ENCODE measurements at places on chromosomes 16 and 17.

GRCh38 chr16:90054554-90054953 lies 22.6 kb downstream of the PRDM7 start:
- no peak for DNase-seq

GRCh38 chr17:60959011-60959410 lies 281.4 kb downstream of the BCAS3 start:
- DNase-seq = no peak

GRCh38 chr17:43517615-43518386 lies 28.3 kb downstream of the ETV4 start:
- no peak for DNase-seq

GRCh38 chr17:77491921-77492445 lies 351.2 kb downstream of the SEC14L1 start:
- DNase-seq = no peak

- DNase-seq = no peak
Measured at GRCh38 chr17:1146561-1147265, 33.1 kb downstream of the ABR start.

- DNase-seq = no peak
Measured at GRCh38 chr16:86296256-86296655, 214.1 kb upstream of the FOXF1 start.

DNA sequence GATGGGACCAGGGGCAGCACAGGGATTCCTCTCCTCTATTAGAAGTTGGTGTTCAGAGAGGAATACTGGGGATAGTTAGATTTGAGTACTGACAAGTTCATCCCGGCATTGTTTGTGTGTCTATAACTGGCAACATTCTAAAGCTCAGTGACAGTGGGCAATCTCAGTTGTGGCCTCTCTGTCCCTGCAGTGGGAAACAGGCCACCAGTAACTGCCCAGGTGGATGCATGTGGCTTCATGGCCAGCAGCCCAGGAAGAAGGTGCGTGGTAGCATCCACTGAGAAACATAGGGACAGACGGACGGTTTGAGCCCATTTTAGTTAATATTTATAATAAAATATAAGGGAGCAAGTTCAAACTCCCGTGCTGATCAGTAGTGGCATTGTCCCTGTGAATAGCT lies 51.5 kb downstream of the B9D1 start:
- no peak for DNase-seq

DNA sequence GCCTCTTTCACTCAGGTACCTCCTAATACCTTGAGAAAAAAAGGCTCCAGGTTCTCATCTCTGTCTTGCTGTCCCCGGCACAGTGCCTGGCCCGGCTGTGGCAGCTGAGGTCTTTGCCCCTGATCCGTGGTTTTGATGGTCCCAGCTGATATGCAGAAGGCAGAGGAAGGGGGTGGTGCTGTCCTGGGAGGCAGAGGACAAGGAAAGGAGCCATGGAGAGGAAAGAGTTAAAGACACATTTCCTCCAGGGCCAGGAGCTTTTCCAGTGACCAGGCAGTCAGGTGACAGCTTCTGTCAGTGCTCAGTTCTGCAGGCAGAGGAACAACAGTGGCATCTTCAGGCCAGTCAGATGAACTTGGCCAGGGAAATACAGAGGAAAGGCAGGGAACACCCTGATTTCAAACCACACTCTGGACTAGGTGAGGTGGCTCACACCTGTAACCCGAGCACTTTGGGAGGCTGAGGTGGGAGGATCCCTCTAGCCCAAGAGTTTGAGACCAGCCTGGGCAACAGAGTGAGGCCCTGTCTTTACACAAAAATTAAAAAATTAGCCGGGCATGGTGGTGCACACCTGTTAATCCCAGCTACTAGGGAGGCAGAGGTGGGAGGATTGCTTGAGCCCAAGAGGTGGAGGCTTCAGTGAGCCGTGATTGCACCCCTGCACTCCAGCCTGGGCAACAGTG lies 3.3 kb upstream of the COG1 start:
- no peak for DNase-seq

- no peak for DNase-seq
Measured at GRCh38 chr17:5533486-5534315, 47.3 kb downstream of the MIS12 start.

DNA sequence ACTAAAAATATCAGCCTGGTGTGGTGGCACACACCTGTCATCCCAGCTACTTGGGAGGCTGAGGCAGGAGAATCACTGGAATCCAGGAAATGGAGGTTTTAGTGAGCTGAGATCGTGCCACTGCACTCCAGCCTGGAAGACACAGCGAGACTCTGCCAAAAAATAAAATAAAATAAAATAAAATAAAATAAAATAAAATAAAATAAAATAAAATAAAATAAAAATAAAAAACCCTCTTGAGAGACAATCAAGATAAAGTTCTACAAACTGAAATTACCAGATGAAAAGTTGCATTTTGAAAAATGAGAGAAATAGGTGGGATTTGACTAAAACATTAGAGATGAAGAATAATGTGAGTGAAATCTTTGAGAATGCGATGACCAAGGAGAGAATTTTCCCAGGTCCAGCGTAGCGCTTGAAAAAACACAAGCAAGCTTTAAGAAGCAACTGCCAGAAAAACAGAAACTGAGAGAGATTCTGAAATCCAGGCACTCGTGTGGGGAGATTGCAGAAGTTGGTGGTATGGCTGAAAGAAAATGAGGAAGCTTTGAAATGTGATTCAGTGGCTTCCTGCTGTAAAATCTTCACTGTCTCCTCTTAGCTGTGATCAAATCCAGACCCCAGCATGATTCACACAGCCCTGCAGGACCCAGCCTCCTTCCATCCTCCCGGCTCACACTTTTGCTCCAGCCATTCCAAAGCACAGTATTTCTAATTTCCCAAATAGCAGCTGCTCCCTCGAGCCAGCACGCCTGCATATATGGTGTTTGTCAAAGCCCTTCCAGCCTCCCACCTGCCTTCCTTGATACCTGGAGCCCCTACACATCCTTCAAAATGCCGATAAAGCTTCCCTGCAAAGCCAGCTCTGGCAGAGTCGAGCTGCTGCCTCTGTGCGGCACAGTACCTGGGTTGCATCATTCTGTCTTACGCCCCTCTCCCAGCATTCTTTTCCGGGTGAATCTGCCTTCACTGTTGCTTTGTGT lies 8.2 kb upstream of the CD300E start:
- DNase-seq = no peak

GRCh38 chr16:72536723-72537435 lies 364.9 kb upstream of the PMFBP1 start:
- DNase-seq = no peak

DNA sequence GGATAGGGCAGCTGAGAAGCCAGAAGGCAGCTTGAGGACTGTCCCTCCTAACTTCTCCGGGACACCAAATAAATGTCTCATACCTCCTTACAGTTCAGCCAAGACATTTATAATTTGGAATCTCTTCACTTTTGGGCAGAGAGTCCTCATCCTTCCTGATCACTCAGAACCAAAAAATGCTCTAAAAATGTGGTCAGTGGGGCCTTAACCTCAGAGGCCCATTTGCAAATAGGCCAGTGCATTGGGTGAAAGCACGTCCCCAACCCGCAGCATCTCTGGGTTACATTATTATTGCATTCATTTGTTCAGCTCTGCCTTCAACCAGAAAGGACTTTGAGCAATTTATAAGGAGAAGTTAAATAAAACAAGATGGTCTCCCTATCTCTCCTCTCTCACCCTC lies 112.4 kb upstream of the IRX3 start:
- DNase-seq = no peak

- DNase-seq = no peak
Measured at GRCh38 chr17:15216481-15216880, 48.6 kb downstream of the PMP22 start.

DNA sequence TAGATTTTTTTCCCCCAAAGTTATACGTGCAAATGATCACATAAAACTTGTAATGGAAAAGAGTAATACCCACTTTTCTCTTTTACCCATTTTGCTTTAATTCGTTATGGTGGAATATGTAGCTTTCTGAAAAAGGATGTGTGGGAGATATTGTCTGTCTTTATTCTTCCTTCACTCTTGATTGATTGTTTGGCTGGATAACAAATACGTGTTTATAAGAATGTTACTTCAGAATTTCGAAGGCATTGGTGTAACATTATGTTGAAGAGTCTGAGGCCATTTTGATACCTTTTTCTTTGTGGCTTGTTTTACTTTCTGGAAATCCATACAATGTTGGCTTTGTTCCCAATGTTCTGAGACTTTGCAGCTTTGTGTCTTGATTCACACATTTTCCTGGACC lies 71.4 kb downstream of the BCAS3 start:
- DNase-seq = no peak

GRCh38 chr16:56289416-56289815 lies 98.1 kb downstream of the GNAO1 start:
- DNase-seq = no peak

DNA sequence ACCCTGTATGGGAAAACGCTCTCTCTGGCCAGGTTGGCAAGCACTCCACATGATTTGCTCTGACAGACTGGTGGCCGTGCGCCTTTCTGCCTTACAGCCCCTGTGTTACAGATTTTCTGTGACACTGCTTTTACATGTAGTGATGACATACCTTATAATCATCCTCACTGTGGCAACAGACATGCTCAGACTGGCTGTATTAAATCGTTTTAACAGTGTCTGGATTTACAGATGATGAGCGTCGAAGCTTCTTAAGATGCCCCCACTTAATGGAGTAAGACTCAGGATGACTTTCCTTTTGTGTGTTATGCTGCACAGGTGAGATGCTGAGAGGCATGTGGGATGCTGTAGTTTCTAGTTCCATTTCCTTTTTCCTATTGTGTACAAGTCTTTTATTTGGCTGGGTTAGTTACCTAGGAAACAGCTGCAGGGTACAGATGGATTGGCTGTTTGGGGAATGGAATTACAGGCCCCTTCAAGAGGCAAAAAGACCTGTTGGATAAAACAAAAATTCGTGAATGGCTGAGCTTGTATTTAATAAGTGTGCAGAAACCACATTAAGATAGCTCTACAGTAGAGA lies 20.9 kb upstream of the VWA3A start:
- no peak for DNase-seq

DNA sequence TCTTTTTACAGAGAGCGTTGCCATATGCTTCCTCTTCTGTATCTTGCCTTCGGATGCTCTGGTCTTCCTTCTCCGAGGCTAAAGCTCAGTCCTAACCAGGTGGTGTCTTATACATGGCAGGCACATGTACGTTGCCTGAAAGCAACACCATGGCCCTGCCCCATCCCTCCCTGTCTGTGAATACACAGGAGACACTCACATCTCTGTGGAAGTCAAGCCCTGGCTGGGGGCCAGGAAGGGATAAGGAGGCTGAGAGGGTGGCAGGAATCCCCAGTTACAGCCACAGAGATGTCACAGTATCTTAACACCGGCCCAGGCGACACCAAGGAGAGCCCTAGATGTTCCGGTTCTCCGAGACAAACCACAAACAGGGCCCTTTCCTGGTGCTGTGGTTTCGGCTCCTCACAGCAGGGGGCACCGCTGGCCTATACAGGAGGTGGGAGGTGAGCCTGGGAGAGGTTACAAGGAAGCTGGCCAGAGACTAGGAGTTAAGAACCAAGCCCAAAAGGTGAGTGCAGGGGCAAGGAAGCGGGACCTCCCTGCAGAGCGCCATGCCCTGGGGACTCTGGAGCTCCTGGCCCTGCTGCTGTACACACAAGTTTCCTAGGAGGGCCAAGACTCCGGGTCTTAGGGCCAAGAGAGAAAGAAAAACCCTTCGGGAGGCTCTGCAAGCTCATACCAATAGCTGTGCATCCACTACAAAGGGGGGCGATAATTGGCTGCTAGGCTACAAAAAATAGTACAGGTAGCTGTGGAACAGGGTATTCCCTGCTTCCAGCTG lies 41.7 kb downstream of the SRL start:
- DNase-seq = peak; percentile 12

- no peak for DNase-seq
Measured at GRCh38 chr16:22641131-22641628, 130.5 kb downstream of the NPIPB5 start.

Data from stimulated activated CD8-positive, alpha-beta memory T cell treated with anti-CD3 and anti-CD28 coated beads, Interleukin-15, amount 100 ng/mL, for 48 hours (primary cell).